ENCODE measurements at places on chromosomes 16 and 17. TPM values are rescaled to one million over a fixed set of nuclear protein-coding genes. Genes with fewer than 3 reads are reported as not detected.

Gene DPEP2NB
- polyA plus RNA-seq: not detected

Gene SEPTIN12
- 0.30 TPM for polyA plus RNA-seq

Gene ITGAD
- 0.55 TPM for polyA plus RNA-seq

Gene KRT25
- polyA plus RNA-seq: 0.14 TPM

Gene RCVRN
- polyA plus RNA-seq: 0.60 TPM
